NCI-H187 treated with DMSO at 0.1 percent for 48 hours (cell line): ENCODE measurements at places on chromosomes 1 and 21.
A peak's percentile ranks its signal among the peaks of the same experiment; 100 is the strongest.

GRCh38 chr1:227935826-227936225 is 11.9 kb downstream of the WNT9A start:
- no peak for DNase-seq

GRCh38 chr1:99146129-99146848 is 118.0 kb upstream of the PLPPR4 start:
- no peak for DNase-seq

- peak; percentile 39 for DNase-seq
Observed at GRCh38 chr1:66533804-66534740, at the start of gene SGIP1. Gene SGIP1, plus strand, starts transcription at chr1:66534153. Its CDS starts 206 bp downstream, at chr1:66534359.

- no peak for DNase-seq
Observed at GRCh38 chr1:233005703-233006102, 55.3 kb downstream of the NTPCR start.

DNA sequence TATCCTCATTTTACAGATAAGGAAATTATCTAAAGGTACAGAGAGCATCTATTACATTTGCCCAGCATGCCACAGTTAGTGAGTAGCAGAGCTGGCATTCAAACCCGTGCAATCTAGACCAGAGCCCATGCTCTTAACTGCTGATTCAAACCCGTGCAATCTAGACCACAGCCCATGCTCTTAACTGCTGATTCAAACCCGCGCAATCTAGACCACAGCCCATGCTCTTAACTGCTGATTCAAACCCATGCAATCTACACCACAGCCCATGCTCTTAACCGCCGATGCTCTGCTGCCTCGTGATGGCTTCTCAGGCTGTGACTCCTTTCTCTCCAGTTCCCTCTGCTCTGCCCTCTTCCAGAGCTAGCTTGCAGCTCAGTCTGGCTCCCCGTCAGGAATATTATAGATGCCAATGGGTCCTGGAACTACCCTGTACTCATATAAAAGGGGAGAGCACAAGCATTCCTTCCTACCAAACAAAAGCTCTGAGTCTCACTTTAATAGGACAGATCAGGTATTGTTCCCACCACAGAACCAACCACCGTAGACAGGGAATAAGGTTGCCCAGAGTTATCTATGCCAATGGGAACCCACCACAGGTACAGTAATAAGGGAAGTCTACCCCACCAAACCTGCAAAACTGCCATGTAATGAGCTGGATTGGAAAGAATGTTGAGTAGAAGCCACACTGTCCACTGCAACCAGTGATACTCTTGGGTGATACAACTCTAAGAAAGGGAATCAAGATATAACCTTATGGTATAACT is 78.4 kb downstream of the SMYD3 start:
- DNase-seq: no peak

DNA sequence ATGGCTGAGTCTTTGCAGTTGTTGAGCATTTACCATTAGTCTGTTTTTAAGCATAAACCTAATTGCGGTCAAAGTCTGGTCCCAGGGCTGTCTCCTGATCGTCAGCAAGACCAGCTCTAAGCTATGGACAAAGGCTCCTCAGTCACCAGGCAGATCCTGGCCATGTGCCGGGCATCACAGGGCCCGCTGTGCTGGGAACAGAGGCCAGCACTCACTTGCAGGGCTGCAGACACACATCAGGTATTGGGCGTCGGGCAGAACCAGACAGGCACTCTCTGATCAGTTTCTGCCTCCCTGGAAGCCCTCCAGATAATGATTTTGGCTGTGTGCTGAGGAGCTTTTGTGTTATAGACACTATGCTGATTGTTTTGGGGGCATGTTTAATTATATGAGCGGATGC is 26.6 kb downstream of the TMEM51 start:
- no peak for DNase-seq

DNA sequence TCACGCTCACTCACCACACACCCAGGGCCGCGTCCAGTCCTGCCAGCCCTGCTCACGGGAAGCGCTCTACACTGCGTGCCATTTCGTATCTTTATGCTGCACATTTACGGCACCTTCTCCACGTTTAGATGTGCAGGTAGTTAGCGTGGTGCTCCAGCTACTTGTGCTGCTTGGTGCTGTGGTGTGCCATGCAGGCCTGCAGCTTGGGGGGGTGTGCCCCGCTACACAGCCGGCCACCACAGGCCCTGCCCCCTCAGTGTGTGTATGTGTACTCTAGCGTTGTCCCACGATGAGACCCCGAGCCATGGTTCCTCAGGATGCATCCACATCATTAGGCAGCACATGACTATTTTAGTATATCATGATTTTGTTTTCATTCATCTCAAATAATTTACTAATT is 38.3 kb downstream of the SNAP47 start:
- no peak for DNase-seq
